ENCODE measurements at places on chromosomes 12 and 14.

DNA sequence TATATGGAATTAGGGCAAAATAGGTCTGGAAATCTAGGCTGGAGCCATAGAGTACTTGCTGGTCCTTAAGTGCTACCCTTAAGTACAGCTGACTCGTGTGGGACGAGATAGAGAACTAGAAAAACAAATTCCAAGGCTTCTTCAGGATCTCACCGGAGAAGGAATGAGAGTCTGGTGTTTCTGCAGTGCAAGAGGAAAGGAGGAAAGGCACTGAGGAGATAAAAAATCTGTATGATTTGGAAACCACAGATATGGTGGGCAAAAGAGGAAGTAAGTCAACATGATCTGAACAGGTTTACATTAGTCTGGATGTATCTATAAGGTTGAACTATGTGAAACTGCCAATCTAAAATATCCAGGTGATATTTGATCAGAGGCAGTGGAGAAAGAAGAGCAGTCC, 134.4 kb upstream of the SOX5 start:
- no peak for DNase-seq

DNA sequence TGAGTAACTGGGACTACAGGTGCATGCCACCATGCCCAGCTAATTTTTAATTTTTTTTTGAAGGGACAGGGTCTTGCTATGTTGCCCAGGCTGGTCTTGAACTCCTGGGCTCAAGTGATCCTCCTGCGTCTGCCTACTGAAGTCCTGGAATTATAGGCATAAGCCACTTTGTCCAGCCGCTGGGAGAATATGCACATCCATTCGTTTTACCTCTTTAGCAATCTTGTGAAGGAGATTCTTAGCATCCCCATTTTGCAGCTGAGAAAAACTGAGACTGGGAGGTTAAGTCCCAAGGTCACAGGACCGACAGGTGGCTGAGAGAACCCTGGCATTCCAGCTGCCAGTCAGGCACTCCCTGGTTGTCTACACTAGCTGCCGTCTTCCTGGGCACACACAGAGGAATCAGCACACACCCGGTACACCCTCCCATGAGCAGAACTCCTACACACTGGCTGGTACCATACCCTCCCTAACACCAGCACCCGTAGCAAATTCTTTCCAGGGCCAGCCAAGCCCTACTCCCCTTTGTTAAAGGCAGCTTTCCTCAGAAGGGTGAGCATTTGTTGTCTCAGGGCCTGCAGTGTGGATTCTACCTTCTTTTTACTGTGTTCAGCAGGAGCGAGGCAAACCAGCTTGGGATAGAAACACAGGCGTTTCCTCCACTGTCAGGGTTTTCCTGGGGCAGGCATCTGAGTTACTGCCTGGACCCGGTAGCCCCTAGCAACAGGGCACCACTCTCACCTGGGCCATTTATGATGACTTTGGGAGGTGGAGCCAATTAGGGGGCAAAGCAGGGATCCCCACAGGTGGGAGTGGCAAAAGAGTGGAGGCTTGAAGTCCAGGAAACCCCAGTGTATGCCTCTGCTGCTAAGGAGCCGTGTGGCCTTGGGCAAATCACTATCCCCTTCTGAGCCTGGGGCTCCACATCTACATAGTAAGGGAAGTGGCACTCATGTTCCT, 70.2 kb downstream of the IRF2BPL start:
- no peak for DNase-seq

DNA sequence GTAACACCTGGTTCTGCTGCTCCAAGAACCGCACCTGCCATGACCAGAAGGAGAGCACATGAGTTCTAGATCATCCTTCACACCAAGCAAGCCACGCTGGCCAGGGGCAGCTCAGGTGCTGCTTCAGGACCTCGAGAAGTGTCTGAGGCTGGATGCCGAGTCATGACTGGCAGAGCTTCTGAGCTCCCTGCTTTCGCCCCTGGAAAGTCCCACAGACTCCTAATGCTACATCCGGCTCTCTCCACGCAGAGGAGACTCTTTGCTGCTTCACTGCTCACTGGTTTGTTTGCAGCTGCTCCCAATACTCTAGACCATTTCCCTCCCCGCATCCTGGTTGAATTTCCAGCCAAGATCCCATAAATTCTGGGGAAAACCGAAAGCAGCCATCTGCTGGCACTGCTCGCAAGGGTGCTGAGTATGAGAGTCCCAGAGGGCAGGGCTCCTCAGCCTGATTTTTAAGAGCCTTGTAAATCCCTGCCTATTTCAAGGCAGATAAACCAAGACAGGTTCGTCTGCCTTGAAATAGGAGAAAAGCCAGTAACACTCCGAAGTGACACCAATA, 1.4 kb downstream of the KRT2 start:
- no peak for DNase-seq

DNA sequence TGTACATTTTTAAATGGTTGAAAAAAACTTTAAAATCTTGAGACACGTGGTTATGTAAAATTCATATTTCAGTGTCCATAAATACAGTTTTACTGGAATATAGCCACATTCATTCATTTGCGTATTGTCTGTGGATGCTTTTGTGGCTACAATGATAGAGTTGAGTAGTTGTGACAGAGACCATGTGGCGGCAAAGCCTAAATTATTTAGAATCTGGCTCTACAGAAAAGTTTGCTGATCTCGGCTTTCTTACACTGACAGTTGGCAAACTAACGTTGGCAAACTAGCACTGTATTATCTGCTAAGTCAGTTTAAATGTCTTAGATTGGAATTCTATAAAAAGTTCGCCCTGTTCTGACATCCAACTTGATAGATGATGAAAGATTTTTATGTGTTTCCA, 2.4 kb downstream of the UNC119B start:
- DNase-seq: no peak

GRCh38 chr12:2613326-2614073, 181.3 kb upstream of the FKBP4 start:
- DNase-seq: peak; percentile 92

GRCh38 chr12:7637615-7638014, 28.1 kb downstream of the APOBEC1 start:
- no peak for DNase-seq

DNA sequence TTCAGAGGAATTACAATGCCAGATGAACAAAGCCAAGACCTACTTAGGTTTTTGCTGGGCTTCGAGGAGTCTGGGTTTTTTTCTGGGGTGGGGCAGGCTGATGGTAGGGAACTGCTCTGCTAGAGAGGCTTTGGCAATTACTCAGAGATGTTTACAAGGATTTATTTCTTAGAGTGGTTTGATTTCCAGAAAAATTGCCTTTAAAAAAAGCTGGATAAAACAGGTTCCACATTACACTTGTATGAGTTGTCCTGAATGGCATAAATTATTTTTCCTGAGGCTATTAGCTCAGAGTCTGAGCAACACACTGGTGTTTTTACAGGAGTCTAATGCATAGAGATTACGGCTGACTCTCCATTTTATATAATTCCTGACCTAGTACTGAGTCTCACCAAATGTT, 118.5 kb upstream of the FRMD6 start:
- DNase-seq: peak; percentile 8

GRCh38 chr12:79687711-79688260, 3.0 kb downstream of the PAWR start:
- peak; percentile 1 for DNase-seq
